ENCODE measurements at places on chromosomes 11 and 22. TPM values are rescaled to one million over a fixed set of nuclear protein-coding genes. Genes with fewer than 3 reads are reported as not detected.

The DGCR6 gene
- 4.6 TPM for total RNA-seq

- H3K36me3 ChIP-seq: no peaks in the 10 kb centered on the region
- H3K4me1 ChIP-seq: peaks cover 47% of the 10 kb centered on the region
- DNase-seq: no peak
- H3K27me3 ChIP-seq: no peaks in the 10 kb centered on the region
- no peak overlapping the region for H3K27ac ChIP-seq
- no peak overlapping the region for H3K4me3 ChIP-seq
These were observed 6.5 kb downstream of the FJX1 start for GRCh38 chr11:35624781-35625180.

GRCh38 chr11:94673951-94674491, 94.1 kb upstream of the AMOTL1 start:
- no peak overlapping the region for H3K4me3 ChIP-seq
- H3K27ac ChIP-seq: no peak overlapping the region
- no peak for DNase-seq
- H3K27me3 ChIP-seq: no peaks in the 10 kb centered on the region

- no peaks in the 10 kb centered on the region for H3K27me3 ChIP-seq
- H3K36me3 ChIP-seq: no peaks in the 10 kb centered on the region
- DNase-seq: no peak
- H3K27ac ChIP-seq: no peak overlapping the region
These were observed 56.5 kb downstream of the FLRT1 start for GRCh38 chr11:64092111-64092760.

DNA sequence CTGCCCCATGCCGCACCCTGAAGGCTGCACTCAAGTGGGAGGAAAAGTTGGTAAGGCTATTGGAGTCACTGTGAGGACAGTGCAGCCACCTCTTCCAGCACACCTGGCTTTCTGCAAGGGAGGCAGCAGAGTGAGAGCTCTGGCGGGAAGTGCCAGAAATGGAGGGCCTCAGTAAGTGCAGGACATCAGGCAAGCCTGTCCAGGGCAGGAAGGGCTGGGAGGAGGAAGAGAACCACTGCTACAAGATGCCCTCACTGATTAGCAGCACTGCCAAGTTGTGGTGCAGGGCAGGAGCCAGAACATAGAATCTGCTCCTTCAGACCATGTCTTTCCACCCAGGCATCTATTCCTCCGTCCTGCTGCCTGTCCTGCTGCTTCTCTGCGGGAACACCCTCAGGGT, 61.2 kb upstream of the CLTCL1 start:
- no peak overlapping the region for H3K4me3 ChIP-seq
- peaks cover 27% of the 10 kb centered on the region for H3K36me3 ChIP-seq
- DNase-seq: no peak
- H3K27me3 ChIP-seq: no peaks in the 10 kb centered on the region
- H3K4me1 ChIP-seq: no peaks in the 10 kb centered on the region

Data from HCT116 (cell line).